ENCODE measurements at places on chromosomes 11 and 22.

- DNase-seq = no peak
Measured at GRCh38 chr11:665704-666281, 28.7 kb downstream of the DRD4 start.

DNA sequence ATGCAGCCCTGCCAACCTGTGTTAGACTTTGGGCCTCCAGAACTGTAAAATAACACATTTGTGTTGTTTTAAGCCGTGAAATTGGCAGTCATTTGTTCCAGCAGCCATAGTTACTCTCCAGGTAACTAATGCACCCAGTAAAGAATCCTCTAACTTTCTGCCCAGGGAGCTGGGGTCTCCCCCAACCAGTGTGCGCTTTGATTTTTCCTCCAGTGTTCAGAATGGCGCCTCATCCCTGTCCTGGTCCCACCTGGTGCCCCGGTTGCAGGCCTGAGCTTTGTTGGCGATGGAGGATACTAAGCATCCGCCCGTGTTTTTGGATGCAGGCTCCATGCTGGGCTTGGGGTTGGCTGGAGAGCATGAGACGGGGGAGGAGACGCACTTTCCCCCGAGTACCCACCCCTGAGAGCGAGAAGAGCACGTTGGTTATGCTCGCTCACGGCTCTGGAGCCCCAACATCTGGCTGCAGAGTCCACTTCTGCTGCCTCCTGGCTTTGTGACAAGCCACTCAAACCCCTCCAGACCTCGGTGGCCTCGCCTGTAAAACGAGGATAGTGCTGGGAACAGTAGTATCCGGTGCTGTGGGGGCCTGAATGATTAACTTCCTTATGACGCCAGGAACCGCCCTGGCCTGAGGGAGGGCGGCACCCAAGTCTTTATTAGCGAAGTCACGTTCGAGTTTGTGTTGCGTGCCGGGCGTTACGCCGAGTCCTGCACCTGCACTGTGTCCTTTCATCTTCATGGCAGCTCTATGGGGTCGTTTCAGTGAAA, 25.8 kb downstream of the MRGPRD start:
- DNase-seq = no peak

GRCh38 chr22:38021206-38021605, 36.0 kb upstream of the PICK1 start:
- DNase-seq = no peak

GRCh38 chr11:77037057-77037456, 2.9 kb downstream of the B3GNT6 start:
- no peak for DNase-seq

- no peak for DNase-seq
Measured at GRCh38 chr22:29208879-29209623, 3.4 kb downstream of the EMID1 start.

GRCh38 chr22:49756201-49756600, 71.5 kb downstream of the BRD1 start:
- no peak for DNase-seq

DNA sequence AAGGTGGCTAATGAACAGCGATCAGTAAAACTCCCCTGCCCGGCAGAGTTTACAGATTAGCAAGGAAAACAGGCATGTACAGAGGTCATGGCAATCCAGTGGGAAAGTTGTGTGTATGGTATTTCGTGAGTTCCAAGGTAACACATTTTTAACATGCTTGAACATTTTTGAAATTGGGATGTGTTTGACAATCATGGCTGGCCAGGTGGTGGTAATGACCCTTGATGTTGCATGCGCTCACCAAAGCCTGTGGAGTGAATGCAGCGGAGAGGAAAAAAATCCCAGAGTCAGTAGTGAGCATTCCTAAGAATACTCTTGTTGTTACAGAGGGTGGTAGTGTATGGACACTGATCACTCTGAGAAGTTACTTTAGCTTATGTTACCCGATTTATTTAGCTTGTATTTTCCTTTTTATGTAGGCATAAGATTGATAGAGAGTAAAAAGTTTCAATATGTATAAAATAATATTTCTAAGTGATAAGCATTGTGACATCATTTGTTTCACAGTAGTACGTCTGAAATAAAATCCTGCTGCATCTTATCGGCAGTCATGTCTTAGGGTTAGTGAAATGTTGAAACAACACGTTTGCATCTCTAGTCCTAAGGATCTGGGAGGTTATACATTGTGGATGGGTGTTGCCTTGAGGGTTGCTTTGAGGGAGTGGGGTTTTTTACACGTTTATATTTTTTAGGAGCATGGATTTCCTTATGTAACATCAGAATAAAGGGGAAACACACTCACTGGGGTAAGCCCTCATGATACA, 8.7 kb downstream of the TEAD1 start:
- DNase-seq = no peak
